ENCODE measurements at places on chromosomes 2 and 18.

DNA sequence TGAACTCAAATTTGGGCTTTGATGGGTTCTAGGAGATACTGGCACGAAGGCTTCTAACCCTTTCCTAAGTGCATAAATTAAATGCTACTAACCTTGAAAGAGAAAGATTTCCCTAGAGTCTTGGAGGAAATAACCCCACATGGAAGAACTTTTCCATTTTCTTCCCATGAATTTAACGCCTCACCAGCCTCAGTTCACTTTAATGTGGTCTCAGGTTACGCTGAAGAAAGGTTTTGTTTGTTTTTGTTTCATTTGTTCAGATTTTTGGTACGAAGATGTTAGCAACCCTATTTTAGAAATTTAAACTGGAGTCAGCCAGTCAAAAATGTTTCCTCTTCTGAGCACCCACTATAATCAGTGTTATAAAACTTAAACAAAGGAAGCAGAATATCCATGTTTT is 30.7 kb downstream of the METTL4 start:
- DNase-seq = no peak

GRCh38 chr2:179613701-179614100 is 247.7 kb downstream of the ZNF385B start:
- DNase-seq = no peak

DNA sequence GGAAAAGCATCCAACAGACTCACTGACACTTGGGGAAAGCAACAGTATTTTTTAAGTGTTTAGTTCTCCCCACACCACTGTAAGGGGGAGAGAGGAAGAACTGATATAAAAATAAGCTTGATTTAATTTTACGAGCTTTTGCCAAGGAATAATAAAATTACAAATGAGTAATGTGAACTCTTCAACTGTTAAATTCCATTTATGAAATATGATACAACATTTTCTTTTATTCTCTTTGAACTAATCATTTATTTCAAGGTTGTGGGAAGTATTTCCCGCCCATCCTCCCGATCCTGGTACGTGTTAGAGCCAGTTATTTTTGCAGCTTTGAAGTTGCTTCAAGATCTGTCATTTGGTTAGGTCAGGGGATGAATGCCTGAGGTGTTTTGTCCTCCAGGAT is 35.2 kb downstream of the WDPCP start:
- DNase-seq = no peak

- no peak for DNase-seq
Measured at GRCh38 chr2:235763816-235764215, 270.0 kb downstream of the AGAP1 start.

GRCh38 chr2:134327367-134327766 is 73.5 kb downstream of the MGAT5 start:
- no peak for DNase-seq

- DNase-seq = no peak
Measured at GRCh38 chr2:206740800-206741199, 22.6 kb upstream of the DYTN start.

- no peak for DNase-seq
Measured at GRCh38 chr2:863732-864450, 86.8 kb upstream of the SNTG2 start.

GRCh38 chr18:12406371-12407111 is 1.2 kb upstream of the PRELID3A start:
- DNase-seq = no peak

Measured in right lobe of liver (tissue), 6 donors.